ENCODE measurements at places on chromosomes 3 and 15.

DNA sequence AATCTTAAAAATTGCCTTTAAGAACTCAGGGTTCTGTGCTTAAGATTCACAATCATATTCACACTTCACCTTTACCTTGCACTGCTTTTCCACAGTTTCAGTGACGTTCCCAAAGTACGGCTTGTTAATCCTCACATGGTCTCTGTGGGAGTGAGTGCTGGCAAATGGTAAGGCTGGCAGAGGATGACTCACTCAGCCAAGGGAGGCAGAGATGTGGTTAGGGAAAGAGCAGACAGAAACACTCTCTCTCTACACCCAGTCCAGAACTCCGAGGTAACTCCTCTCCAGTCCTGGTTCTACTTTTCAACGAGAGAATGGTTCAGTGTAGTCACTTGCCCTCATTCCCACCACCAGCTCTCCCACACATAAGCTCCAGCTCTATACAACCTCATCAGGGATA, 33.1 kb downstream of the RASGRP1 start:
- no peak for DNase-seq

DNA sequence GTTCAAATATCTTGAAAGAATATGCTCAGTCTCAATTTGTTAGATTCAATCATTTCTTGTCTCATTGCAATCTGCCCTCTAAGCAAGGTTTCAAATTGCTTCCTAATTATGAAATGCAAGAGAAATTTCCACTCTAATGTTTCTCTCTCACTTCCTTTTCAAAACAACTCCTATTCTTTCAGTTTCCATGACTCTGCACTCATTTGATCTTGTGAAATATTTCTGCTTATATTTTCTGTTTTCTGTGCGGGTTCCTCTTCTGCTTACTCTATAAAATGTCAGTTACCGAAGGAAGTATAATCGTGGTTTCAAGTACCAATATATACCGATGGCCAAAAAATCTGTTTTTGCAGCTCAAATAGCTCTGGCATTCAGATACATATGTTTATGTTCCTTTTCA, 521.9 kb upstream of the NAALADL2 start:
- no peak for DNase-seq

DNA sequence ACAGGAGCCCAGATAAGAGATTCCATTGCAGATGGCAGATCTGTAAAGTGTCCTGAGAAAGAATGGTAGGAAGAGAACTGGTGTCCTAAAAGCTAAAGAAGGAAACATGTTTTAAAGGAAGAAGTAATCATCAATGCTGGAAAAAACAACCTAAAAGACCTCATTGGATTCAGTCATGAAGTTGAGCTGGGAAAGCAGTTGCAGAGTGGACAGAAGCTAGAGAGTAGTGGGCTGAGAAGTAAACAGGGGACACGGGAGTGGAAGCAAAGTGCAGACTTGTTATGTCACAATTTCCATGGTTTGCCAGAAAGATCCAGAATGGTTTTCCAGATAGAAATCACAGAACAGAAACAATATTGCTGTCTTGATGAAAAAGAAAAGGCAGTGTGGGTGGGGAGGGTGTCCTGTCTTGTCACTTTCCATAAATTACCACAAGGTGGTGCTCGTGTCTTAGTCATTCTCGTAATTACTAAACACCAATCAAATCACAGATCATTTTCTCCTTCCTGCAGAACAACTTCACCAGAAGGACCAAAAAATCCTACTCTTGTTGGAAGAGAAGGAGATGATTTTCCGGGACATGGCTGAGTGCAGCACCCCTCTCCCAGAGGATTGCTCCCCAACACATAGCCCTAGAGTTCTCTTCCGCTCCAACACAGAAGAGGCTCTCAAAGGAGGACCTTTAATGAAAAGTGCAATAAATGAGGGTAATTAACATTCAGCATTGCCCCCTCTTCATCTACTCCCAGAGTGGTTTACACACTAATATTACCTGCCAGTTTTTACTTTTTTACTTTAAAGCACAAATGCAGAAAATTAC, 64.5 kb downstream of the KLHL25 start:
- DNase-seq: no peak

DNA sequence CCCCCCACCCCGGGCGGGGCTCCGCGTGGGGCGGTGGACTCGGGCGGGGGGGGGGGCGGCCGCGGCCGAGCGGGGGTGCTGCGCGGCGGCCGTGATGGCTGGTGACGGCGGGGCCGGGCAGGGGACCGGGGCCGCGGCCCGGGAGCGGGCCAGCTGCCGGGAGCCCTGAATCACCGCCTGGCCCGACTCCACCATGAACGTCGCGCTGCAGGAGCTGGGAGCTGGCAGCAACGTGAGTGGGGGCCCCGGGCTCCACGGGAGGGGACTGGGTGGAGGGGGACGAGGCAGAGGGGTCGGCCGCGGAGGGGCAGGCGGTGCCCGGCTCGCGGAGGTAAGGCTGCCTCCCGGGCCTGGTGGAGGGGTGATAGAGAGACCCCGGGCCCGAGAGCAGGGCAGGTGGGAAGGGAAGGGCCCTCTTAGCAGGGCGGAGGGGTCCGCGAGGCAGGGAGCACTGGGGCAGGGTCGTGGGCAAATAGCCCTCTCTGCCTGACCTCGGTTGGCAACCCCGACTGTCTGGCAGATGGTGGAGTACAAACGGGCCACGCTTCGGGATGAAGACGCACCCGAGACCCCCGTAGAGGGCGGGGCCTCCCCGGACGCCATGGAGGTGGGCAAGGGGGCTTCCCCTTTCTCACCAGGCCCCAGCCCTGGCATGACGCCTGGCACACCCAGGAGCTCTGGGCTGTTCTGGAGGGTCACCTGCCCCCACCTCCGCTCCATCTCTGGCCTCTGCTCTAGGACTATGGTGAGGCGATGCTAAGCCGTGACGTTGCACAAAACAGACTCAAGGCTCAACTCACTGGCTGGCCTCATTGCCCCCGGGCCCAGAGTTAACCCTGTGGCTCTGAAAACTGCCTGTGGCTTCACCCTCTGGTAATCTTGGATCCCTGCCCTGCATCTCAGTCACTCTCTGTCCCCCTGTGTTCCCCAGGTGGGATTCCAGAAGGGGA, at the start of gene ECE2:
ECE2 (plus strand) TSS at position 62 of the 950 bp plus-strand sequence; CDS start at position 194, 132 bp downstream.
- DNase-seq: no peak

DNA sequence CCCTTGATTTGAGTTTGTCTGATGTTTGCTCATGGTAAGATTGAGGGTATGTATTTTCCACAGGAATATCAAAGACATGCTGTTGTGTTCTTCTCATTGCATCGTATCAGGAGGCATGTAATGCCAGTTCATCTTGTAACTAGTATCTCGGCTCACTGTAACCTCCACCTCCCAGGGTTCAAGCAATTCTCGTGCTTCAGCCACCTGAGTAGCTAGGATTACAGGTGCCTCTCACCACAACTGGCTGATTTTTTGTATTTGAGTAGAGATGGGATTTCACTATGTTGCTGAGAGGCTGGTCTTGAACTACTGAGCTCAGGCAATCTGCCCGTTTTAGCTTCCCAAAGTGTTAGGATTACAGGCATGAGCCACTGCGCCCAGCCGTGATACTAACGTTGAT, 162.9 kb upstream of the BHLHE40 start:
- no peak for DNase-seq

DNA sequence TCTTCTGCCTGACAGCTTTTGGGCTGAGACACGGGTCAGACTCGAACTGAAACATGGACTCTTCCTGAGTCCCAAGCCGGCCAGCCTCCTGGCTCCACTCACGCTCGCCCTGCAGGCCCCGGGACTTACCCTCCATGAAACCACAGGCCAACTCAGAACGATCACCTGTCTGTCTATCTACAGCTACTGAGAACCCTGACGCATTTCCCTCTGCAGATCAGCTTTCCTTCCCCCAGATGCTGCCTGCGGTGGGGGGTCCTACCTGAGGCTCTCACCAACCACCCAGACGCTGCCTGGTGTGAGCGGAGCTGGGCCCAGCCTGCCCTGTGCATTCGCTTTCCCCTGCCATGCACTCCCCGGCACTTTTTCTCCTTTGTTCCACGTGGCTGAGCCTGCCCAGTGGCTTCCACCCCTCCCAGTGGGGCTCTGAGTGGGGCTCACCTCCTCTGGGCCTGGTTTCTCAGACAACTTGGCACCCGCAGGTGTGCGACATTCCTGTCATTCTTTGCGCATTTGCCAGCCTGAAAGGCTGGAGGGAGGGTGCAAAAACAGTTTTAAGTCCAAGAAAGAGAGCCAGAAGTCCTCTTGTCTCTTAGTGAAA, 60.2 kb downstream of the PLXNA1 start:
- DNase-seq: no peak

DNA sequence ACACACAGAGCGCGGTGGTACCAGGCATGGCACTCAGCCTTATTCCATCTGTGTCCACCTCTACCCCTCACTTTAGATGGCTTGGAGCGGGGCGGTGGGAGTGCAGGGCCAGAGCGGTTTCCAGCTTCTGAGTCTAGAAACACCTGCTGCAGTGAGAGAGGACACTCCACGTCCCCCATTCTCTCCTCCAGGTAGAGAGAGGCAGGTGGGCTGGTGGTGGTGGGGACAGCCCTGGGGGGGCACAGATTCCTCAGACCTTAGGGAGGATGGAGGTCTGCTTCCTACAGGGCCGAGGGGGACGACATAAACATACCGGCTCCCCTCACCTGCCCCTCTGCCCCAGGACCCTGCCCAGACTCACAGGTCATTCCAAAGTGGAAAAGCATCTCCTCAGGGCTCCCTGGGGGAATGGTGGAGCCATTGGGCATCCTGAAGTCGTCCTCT, 40.4 kb downstream of the MUC20 start:
- no peak for DNase-seq

DNA sequence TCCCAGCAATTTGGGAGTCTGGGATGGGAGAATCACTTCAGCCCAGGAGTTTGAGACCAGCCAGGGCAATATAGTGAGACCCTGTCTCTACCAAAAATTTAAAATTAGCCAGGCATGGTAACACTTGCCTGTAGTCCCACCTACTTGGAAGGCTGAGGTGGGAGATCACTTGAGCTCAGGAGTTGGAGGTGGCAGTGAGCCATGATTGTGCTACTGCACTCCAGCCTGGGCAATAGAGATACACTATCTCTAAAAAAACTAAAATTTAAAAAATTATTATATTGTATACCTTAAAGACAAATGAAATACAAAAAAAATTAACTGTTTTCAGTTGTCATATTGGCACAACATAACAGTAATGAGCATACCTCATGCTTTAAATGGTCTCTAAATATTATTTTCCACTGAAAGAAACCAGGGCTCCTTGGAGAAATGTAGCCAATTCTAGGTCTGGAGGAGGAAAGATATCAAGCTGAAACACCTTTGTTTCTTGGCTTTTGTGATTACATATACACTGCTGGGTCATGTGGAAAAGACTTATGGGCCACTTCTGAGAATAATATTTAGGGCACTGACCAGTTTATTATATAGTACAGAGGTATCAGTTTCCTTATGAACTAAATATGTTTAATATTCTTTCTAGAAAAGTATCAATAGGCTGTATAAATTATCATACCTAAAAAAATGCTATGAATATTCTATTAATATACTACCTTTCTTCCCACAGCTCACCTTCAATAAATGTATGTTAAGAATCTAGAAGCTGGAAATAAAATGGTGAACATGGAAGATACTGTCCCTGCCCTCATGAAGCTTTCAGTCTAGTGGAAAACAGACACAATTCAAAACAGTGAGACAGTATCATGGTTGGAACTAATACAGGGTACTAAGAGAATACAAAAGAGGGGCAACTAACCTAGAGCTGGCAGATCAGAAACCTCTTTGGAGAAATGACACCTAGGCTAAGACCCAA, 119.5 kb downstream of the TMCC1 start:
- no peak for DNase-seq

DNA sequence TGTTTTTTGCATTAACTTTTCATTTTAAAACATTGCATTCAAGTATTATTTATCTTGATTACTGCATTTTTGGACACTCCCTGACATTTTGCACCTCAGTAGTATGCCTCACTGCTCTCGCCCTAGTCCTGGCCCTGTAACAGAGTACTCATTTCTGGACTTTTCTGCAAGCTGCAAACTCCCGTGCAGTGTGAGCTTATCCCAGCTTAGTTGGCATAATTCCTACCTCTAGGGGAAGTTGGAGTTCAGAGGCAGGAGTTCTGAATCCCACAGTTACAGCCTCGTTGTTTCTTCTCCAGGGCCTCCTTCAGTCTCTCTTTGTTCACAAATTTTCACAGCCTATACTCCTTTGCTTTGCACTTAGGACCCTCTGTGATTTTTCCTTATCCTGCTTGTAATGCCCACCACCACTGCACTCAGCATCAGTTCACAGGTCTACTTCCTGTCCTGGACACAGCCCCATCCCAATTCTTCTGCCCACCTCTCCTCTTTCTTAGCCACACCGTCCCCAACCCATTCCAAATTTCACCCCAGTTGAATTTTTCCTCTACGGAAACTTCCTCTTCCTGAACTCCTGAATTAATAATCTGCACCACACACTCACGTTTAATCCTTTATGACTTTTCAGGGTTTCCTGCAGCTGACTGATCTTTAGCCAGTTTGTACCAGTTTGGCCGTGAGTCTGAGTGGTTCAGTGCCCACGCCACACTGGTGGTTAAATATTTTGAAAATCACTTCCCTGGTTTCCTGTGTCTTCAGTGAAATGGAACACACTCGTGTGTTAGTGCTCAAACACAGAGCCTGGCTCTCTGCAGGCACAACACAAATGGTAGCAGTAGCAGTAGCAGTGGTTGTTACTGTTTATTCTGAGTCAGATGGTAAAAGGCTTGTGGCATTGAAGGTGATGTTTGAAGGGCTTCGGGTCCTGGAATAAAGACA, 6.3 kb upstream of the CTSH start:
- DNase-seq: no peak

- no peak for DNase-seq
Observed at GRCh38 chr3:141288336-141288990, 56.8 kb downstream of the PXYLP1 start.

All from GM04503 (cell line).